ENCODE measurements at places on chromosomes 16 and 17. TPM values are rescaled to one million over a fixed set of nuclear protein-coding genes. Genes with fewer than 3 reads are reported as not detected.

- no peaks in the 10 kb centered on the region for H3K36me3 ChIP-seq
- no peaks in the 10 kb centered on the region for H3K27me3 ChIP-seq
- H3K4me1 ChIP-seq = peaks cover 56% of the 10 kb centered on the region
- H3K27ac ChIP-seq = peak overlapping the region; percentile 39
- peak overlapping the region; percentile 11 for H3K4me3 ChIP-seq
- peak; percentile 61 for DNase-seq
Measured at GRCh38 chr17:82238472-82239201, 9.8 kb downstream of the SLC16A3 start.

DNA sequence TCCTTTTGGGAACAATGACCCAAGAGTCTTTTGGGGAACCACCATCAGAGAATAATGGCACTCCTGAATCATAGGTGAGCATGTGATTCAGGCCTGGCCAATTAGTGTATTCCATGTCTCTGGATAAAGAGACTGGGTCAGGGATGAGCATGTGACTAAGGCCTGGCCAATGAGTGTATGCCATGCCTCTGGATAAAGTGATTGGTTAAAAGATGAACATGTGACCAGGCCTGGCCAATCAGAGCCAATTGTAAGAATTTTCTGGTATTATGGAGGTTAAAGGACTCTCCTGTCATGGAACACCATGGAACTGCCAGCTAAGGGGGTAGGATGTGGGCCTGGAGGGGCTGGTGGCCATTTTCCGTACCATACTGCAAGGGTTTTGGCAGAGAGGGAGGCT is 194.3 kb downstream of the C16orf78 start:
- H3K36me3 ChIP-seq = no peaks in the 10 kb centered on the region
- DNase-seq = no peak
- no peak overlapping the region for H3K27ac ChIP-seq
- no peak overlapping the region for H3K4me3 ChIP-seq
- no peaks in the 10 kb centered on the region for H3K27me3 ChIP-seq

DNA sequence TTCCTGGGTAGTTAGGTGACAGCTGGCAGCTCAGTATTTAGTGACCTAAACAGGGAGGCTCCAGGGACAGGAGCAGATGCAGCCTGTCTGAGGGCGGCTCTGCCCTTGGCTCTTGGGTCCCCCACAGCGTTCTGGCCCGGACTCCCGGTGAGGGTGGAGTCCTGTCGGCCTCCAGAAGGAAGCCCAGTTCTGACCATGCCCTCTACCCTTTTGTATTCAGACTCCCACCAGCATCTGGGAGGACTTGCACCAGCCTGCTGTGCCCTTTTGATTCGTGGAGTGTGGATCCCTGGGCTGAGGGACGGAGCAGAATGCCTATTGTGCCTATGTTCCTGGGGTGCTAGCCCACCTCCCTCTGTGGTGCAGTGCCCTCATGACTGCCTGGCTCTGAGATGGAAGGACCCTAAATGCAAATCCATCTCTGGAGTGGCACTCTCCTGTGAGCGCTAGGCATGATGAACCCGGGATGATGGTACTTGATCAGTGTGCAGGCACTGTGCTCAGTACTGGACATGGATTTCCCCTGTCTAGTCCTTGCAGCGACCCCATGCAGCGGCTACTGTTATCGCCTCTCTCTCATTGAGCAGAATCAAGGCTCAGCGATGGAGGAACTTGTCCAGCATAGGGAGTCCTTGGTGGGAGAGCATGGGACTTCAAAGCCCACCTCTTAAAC is 123.1 kb downstream of the SNX29 start:
- H3K4me3 ChIP-seq = no peak overlapping the region
- H3K36me3 ChIP-seq = peaks cover 38% of the 10 kb centered on the region
- DNase-seq = no peak
- H3K4me1 ChIP-seq = peaks cover 6% of the 10 kb centered on the region
- H3K27ac ChIP-seq = no peak overlapping the region

DNA sequence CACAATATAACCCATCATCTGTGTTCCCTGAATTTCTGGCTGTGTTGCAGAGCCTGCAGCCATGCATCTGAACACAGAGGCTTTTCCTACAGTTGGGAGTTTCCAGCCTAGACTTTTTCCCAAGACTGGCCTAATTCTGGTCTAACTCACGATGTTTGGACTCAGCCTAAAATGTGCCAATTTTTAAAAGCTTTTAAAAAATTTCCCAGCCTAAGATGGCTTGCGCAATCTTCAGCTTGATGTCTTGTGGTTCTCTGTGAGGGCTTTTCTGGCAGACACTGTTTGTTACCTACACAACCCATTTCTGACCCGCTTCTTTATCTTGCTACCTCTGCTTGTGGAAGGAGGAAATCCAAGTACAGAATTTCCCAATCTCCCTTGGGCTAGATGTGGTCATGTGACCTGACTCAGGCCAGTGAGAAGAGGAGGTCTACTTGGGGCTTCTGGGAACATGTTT is 72.7 kb upstream of the GAS7 start:
- no peaks in the 10 kb centered on the region for H3K36me3 ChIP-seq
- H3K27ac ChIP-seq = no peak overlapping the region
- no peak overlapping the region for H3K4me3 ChIP-seq
- DNase-seq = no peak
- H3K27me3 ChIP-seq = no peaks in the 10 kb centered on the region

DNA sequence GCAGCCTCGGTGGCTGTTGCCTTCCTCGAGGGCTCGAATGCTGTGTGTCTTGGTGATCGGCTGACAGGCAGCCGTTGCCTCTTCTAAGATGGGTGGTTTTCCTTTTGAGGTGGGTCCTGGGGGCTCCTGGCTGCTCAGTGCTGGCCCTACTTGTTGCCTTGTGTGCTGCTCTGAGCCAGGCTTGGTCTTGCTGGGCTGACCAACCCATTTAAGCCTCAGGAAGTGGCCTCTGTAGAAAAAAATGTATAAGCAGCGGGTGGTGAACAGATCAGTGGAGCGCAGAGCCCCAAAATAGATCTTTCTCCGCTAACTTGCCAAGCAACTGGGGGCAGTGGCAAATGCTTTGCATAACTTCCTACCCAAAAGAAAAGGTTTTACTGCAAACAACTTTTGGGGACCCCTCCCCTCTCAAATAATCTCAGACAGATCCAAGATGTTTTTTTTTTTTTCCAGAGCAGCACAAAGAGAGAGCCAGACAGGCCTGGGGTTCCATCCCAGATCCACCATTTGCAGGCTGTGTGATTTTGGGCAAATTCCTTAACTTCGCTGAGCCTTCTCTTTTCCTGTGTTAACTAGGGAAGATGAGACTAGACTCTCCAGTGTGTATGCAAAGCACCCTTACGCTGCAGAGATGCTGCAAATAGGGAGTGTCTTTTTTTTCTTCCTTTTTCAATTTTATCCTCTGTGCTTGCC is 42.5 kb downstream of the PLCG2 start:
- peak overlapping the region; percentile 98 for H3K27ac ChIP-seq
- no peaks in the 10 kb centered on the region for H3K27me3 ChIP-seq
- peak overlapping the region; percentile 65 for H3K4me3 ChIP-seq
- DNase-seq = peak; percentile 84
- peaks cover 100% of the 10 kb centered on the region for H3K4me1 ChIP-seq

- H3K4me3 ChIP-seq = no peak overlapping the region
- no peaks in the 10 kb centered on the region for H3K27me3 ChIP-seq
- DNase-seq = no peak
- no peaks in the 10 kb centered on the region for H3K36me3 ChIP-seq
- no peaks in the 10 kb centered on the region for H3K4me1 ChIP-seq
Measured at GRCh38 chr17:46013502-46014165, 14.6 kb downstream of the STH start.

GRCh38 chr16:51154271-51155171 is 3.5 kb upstream of the SALL1 start:
- no peak overlapping the region for H3K4me3 ChIP-seq
- H3K27ac ChIP-seq = no peak overlapping the region
- H3K4me1 ChIP-seq = no peaks in the 10 kb centered on the region
- peaks cover 9% of the 10 kb centered on the region for H3K27me3 ChIP-seq
- DNase-seq = no peak

GRCh38 chr17:27488231-27488630 is 32.0 kb downstream of the KSR1 start:
- no peaks in the 10 kb centered on the region for H3K27me3 ChIP-seq
- no peak overlapping the region for H3K27ac ChIP-seq
- H3K4me1 ChIP-seq = peaks cover 21% of the 10 kb centered on the region
- H3K4me3 ChIP-seq = no peak overlapping the region

- no peaks in the 10 kb centered on the region for H3K27me3 ChIP-seq
- DNase-seq = no peak
- no peak overlapping the region for H3K27ac ChIP-seq
- no peaks in the 10 kb centered on the region for H3K4me1 ChIP-seq
Measured at GRCh38 chr16:51898872-51899271, 648.1 kb downstream of the TOX3 start.

- no peak for DNase-seq
- H3K4me1 ChIP-seq = no peaks in the 10 kb centered on the region
- no peak overlapping the region for H3K4me3 ChIP-seq
- H3K27me3 ChIP-seq = no peaks in the 10 kb centered on the region
- no peaks in the 10 kb centered on the region for H3K36me3 ChIP-seq
- H3K27ac ChIP-seq = no peak overlapping the region
Measured at GRCh38 chr16:77531752-77532151, 96.9 kb upstream of the ADAMTS18 start.

- DNase-seq = no peak
- no peak overlapping the region for H3K4me3 ChIP-seq
Measured at GRCh38 chr17:75049057-75049456, 2.0 kb downstream of the KCTD2 start.

- no peak overlapping the region for H3K4me3 ChIP-seq
- DNase-seq = no peak
- no peak overlapping the region for H3K27ac ChIP-seq
- H3K36me3 ChIP-seq = no peaks in the 10 kb centered on the region
- H3K27me3 ChIP-seq = no peaks in the 10 kb centered on the region
- no peaks in the 10 kb centered on the region for H3K4me1 ChIP-seq
Measured at GRCh38 chr16:51163894-51164566, 13.0 kb upstream of the SALL1 start.

GRCh38 chr16:8620535-8620934 is 963 bp upstream of the METTL22 start:
- H3K4me1 ChIP-seq = peaks cover 15% of the 10 kb centered on the region
- no peaks in the 10 kb centered on the region for H3K27me3 ChIP-seq
- H3K27ac ChIP-seq = no peak overlapping the region
- no peak overlapping the region for H3K4me3 ChIP-seq

DNA sequence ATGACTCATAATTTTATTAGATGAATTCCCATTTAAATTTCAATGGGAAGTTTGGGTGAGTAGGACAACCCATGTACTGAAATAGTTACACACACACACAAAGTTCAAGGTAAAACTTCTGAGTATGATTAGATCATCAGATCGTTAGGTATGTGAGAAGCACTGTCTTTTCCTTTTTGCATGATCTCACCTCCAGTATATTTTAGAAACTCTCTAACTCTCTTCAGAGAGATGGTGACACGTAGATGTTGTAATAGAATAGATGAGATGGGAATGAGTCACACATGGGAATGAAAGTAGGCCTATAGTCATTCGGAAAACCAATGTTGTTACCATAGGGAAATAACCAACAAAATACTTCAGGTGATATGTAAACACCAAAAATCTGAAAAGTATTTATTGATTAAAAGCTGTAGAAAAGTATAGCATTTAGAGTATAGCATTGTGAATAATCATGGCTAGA is 22.2 kb downstream of the KRT23 start:
- no peaks in the 10 kb centered on the region for H3K36me3 ChIP-seq
- H3K4me1 ChIP-seq = no peaks in the 10 kb centered on the region
- no peaks in the 10 kb centered on the region for H3K27me3 ChIP-seq
- no peak overlapping the region for H3K27ac ChIP-seq
- no peak overlapping the region for H3K4me3 ChIP-seq

GRCh38 chr17:61160204-61160603 is 239.4 kb upstream of the TBX2 start:
- H3K27ac ChIP-seq = no peak overlapping the region
- no peak overlapping the region for H3K4me3 ChIP-seq
- no peaks in the 10 kb centered on the region for H3K4me1 ChIP-seq
- DNase-seq = no peak
- H3K27me3 ChIP-seq = no peaks in the 10 kb centered on the region

DNA sequence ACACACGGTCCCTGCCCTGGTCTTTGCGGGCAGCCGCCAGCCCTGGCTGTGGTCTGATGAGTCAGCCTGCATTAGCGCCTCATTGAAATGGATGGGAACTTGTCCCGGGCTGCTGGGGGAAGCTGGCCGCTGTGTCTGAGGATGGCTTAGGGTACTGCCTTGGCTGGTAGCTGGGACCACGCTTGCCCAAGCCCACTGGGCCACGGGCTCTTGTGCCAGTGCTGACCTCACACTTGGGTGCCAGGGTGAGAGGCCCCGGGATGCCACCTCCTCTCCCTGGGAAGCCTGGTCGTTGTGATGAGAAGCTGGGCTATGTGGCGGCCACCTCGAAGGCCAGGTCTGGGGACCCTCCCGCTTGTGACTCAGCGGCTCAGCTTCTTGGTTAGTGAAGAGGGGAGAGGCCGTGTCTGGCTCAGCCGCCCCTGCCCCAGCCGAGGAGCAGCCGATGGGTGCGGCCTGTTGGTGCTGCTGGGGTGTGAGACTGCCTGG is 10.7 kb downstream of the CACNA1H start:
- no peak for DNase-seq
- H3K4me3 ChIP-seq = no peak overlapping the region
- no peak overlapping the region for H3K27ac ChIP-seq
- no peaks in the 10 kb centered on the region for H3K4me1 ChIP-seq
- no peaks in the 10 kb centered on the region for H3K27me3 ChIP-seq
- H3K36me3 ChIP-seq = no peaks in the 10 kb centered on the region

DNA sequence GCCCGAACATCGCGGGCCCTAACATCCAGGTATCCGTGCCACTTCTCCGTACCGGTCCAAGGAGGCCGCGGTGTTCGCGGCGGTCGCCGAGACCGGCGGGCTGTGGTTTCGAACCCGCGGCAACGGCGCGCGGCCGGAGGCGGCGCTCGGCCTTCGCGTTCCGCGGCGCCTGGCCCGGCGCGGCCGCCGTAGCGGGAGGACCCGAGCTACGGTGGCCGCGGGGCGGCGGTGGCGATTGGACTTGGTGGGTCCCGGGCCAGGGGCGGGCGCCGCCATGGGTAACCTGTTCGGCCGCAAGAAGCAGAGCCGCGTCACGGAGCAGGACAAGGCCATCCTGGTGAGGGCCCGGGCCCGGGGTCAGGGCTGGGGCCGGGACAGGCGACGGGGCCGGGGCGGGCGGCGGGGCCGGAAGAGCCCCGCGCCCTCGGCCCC is at the start of gene CHMP6:
TSS of gene CHMP6 (plus strand) at position 197 of the 432 bp plus-strand sequence. CDS start at position 275, 78 bp downstream.
- H3K36me3 ChIP-seq = peaks cover 16% of the 10 kb centered on the region
- H3K4me1 ChIP-seq = peaks cover 27% of the 10 kb centered on the region
- peak within 1 kb of the TSS; percentile 46 for H3K27ac ChIP-seq
- peak; percentile 91 for DNase-seq
- peak within 1 kb of the TSS; percentile 68 for H3K4me3 ChIP-seq
- no peaks in the 10 kb centered on the region for H3K27me3 ChIP-seq

TVP23A gene
- 3.2 TPM for total RNA-seq

C17orf107 gene
- 3.9 TPM for total RNA-seq

C16orf74 gene
- 83.3 TPM for total RNA-seq

EVPL gene
- total RNA-seq = not detected

DCAKD gene
- 20.6 TPM for total RNA-seq

PTGES3L gene
- 0.94 TPM for total RNA-seq

ALOX15B gene
- total RNA-seq = not detected
